ENCODE measurements at places on chromosomes 3 and 15. TPM values are rescaled to one million over a fixed set of nuclear protein-coding genes. Genes with fewer than 3 reads are reported as not detected.

- H3K27me3 ChIP-seq: peaks cover 11% of the 10 kb centered on the region
- H3K36me3 ChIP-seq: no peaks in the 10 kb centered on the region
- H3K4me1 ChIP-seq: no peaks in the 10 kb centered on the region
Measured at GRCh38 chr15:89751748-89752147, 699 bp upstream of the MESP1 start.

DNA sequence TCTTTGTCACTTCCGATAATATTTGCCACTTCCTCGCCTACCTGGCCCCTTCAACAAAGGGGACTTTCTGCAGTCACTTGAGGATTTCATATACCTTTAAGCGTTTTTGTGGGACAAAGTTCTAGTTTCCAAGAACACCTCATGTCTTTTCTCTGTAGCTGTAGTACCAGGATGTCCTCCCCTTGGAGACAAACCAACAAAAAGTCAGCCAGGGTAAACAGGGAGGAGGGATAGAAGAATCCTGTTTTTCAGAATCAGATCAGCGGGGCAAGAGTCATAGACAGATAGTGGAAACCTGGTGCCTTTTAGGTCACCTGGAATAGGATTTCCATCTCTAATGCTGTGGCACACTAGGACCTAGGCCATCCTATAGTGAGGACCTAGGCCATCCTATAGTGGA is 4.5 kb downstream of the LRRC3B start:
- H3K4me1 ChIP-seq: peaks cover 23% of the 10 kb centered on the region
- H3K4me3 ChIP-seq: no peak overlapping the region
- no peaks in the 10 kb centered on the region for H3K36me3 ChIP-seq
- peaks cover 57% of the 10 kb centered on the region for H3K27me3 ChIP-seq
- no peak overlapping the region for H3K27ac ChIP-seq

- H3K27ac ChIP-seq: no peak overlapping the region
- DNase-seq: no peak
- no peaks in the 10 kb centered on the region for H3K36me3 ChIP-seq
- H3K4me3 ChIP-seq: no peak overlapping the region
- no peaks in the 10 kb centered on the region for H3K27me3 ChIP-seq
Measured at GRCh38 chr3:52359116-52359855, 43.2 kb downstream of the DNAH1 start.

GRCh38 chr15:64343841-64344240 is 12.1 kb downstream of the CSNK1G1 start:
- H3K27me3 ChIP-seq: no peaks in the 10 kb centered on the region
- H3K4me3 ChIP-seq: no peak overlapping the region
- no peak overlapping the region for H3K27ac ChIP-seq
- peaks cover 10% of the 10 kb centered on the region for H3K4me1 ChIP-seq
- no peak for DNase-seq

PXK gene
- 6.1 TPM for total RNA-seq

CORO2B gene
- total RNA-seq: 23.1 TPM
